ENCODE measurements at places on chromosomes 5 and 9.

- no peak for DNase-seq
Observed at GRCh38 chr5:56480078-56480704, 247.1 kb upstream of the ANKRD55 start.

DNA sequence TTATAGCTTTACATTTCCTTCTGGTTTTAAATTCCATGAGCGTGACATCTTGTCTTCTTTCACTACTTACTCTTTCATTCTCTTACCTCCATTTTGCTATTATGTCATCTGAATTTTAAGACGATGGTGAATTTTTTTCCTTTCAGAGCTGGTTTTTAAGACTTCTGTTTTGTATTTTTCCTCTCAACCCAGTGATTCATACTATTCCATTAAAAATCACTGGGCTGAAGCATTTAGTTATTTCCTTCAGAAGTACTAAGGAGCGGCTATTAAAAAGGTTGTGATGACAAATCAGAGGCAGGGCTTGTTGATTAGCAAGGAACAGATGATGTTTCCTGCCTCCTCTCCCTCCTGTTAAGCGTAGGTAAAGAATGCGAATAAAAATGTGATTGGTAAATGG lies 16.5 kb downstream of the AGXT2 start:
- DNase-seq, result no peak

GRCh38 chr9:68672215-68672614 lies 32.8 kb upstream of the PIP5K1B start:
- DNase-seq, result no peak

DNA sequence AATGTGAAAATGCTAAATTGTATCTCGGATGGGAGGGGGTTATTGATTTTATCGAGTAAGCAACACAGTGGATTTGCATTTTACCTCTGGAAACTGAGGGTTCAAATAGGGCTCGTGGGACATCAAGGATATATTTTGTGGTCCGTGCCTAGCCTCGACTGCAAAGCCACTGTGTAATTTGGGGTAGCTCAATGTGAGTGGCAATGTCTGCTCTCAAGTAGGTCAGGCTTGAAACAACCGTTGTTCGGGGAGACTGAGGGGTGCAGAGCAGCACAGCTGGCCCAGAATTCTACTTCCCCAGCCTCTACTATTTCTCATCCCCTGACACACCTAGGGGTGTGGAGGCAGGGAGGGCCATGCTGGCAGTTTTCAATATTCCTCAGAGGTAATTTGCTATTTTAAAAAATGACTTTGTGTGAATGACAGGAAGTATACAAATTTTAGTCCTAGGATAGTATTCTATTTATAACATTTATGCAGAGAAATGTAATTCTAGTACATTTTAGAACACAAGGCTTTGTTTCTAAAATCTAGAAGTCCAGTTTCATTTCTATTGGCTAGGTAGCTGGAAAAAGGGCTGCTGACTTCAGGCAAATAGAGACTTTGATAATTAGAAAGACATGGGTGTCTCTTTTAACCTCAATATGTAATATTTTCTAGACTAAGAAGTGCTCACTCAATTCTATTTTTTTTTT lies 1.4 kb upstream of the DAB2 start:
- no peak for DNase-seq

GRCh38 chr5:72108202-72109061 lies 1.2 kb downstream of the MAP1B start:
- DNase-seq, result peak; percentile 54

DNA sequence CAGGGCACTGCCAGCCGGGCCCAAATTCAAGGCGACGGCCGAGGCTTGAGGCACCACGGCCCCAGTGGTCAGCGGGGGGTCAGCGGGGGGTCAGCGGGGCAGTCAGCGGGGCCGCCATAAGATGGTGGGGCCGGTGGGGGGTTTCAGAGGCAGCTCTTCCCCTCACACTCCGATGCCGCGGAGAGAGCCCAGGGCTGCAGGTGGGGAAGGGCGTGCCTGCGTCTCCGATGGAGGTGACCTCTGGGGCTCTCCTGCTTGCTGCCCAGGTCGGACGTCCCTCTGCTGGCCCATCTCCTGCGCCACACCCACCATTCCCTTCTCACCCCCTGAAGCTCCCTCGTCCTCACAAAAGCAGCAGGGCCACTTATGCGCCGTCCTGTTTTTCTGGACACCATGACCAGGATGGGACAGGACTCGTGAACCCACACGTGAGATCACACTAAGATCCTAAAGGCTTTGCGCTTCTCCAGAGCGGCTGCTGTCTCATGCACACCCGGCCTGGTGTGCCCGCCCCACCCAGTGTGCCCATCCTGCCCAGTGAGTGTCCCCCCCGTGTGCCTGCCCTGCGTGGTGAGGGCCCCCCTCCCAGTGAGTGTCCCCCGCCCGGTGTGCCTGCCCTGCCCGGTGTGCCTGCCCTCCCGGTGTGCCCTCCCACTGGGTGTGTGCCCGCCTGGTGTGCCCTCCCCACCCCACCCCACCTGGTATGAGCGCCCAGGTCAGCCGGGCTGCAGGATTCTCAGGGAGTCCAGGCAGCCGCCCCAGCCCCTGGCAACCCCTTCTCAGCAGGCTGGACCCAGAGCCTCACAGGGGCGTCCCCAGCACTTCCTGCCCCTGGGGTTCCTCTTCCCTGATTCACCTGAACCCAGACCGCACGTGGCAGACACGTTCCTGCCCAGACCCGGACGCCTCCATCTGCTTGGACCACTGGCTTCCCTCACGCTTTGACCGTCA lies 48.7 kb upstream of the NKD2 start:
- DNase-seq, result no peak

- no peak for DNase-seq
Observed at GRCh38 chr9:21711504-21711903, 90.9 kb upstream of the MTAP start.

DNA sequence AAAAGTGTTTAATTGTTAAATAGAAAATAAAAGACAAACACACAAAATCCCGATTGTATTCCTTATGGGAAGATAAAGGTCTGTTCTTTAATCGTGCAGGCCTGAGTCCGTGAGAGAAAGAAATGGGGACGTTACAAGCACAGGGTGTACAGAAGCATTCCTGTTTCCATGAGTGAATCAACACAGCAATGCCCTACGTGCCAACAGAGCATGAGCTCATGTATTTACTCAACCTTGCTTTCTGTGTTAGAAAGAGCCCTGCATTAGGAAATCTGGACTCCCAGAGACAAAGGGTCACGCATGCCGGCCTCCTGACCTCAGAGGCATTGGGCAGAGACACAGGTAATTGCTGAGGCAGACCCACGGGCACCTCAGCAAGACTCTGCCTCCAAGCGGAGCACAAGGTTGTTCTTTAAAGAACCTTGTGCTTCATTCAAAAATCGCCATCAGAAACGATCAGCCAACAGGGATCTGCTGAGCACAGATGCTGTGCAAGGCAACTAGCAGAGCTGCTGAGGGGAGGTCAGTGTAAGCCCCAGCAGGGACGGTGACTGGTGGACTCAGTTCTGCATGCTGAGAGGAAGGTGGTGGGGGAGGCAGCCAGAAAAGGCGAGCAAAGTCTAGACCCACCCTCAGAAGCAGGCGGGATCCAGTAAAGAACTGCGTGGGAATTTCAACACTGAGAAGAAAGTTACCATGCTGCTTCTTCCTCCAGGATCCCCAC lies 101.0 kb downstream of the TLE1 start:
- DNase-seq, result peak; percentile 56

DNA sequence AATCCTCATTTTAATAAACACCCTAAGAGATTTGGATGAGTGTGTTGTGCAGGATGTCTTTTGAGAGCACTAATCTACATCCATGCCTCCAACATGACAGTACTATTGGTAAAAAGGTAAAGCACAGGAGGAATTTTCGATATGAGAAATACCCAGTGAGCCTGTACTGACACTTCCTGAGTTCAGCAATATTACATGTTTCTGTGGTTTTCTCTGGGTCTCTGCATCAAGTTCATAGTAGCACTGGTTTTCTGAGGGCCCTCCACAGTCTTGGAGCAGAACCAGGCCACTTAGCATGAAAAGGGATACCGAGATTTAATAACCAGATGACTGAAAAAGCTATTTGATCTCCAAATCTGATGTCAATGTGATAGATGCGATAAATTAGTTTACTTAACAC lies 524.1 kb downstream of the TMEM38B start:
- DNase-seq, result no peak

- DNase-seq, result no peak
Observed at GRCh38 chr5:157285310-157286035, 19.6 kb downstream of the CYFIP2 start.

DNA sequence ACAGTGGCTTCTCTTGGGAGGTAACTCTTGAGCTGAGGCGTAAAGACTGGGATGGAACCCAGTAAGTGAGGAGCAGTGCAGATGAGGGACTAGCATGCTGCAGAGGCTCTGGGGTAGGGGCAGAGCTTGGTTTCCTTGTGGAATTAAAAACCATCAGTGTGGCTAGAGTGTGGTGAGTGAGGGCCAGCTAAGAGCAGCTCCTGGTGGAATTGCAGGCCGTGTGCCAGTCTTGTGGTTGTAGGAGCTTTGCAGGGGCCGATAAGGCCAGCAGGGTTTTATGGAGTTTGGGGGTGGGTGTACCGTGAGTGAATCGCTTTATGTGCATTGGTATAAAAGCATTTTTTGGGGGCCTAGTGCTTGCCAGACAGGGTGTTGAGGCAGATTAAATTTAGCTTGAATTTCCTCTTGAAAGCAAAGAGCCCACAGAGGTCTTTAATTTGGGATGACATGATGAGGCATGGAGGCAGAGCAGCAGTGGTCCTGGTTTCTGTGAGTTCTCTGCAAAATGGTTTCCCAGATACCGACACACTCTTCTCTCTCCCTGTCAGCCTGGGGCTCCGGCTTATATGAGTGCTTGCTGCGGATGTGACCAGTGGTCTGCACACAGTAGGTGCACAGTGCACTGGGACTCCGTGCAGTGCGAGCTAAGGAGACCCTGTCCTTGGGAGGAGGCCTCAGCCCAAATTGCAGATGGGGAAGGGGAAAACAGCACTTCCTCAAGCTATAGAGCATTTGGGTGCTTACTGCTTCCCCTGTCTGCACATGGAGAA lies 176.4 kb upstream of the PITX1 start:
- no peak for DNase-seq

DNA sequence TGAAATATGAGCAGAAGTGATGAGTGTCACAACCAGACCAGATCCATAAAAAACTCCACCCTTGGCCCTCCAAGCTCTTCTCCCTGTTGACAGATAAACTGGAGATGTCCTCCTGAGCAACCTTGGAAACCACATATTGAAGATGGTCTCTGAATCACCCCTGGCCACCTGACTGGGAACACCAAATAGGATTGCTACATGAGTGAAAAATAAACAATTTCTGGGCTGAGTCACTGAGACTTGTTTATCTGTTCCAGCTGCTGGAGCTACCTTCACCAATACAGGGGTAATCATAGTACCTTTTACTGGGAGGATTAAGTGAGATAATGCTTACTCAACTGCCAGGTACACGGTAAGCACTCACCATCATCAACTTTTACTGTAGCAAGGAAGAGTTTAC lies 53.3 kb downstream of the PCA3 start:
- no peak for DNase-seq

DNA sequence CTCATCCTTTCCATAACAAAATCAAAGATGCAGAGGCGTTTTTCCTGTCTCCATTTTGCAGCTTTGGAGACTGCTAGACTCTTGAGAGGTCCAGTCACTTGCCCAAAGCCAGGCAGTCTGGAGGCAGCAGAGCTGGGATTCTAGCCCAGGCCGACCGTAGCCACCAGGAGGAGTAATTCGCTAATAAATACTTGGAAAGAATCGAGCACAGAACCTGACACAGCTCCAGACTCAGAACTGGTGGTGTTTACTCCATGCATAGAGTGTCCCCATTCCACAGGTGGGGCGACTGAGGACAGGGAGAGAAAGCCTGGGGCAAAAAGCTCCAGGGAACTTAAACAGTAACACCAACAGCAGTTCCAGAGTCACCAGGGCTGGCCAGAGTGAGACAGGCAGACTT lies 10.7 kb upstream of the CERCAM start:
- no peak for DNase-seq

GRCh38 chr5:8813180-8813579 lies 732.7 kb downstream of the SEMA5A start:
- DNase-seq, result no peak

DNA sequence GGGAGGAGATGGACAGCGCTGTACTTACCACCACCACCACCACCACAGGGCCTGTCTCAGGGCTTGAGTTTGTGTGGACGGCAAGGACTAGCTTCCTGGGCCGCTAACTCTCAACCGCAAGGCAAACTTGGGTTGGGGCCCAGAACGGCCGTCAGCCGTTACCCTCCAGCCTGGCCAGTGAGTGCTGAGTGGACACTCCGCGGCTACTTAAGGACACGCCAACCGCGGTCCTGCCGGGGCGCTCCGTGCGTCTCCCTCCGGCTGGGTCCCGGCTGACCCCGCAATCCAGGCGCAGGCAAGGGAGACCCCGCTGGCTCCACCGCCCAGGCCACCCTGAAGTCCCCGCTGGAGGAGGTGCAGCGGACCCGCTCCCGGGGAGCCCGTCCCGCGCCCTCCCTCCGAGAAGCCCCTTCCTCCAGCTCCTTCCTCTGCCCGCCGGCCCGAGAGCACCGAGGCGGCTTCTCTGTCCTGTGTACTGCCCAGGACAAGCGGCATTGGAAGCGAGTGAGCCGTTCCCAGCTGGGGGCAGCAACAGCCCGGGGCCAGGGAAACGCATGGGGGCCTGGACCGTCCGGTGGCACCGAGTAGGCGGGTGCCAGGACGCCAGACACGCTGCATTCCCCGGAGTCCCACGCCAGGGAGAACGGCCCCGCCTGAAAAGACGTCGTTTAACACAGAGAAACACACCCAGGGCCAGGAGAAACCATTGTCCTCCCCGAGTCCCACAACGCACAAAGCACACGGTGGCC lies 46.6 kb downstream of the HABP4 start:
- no peak for DNase-seq

DNA sequence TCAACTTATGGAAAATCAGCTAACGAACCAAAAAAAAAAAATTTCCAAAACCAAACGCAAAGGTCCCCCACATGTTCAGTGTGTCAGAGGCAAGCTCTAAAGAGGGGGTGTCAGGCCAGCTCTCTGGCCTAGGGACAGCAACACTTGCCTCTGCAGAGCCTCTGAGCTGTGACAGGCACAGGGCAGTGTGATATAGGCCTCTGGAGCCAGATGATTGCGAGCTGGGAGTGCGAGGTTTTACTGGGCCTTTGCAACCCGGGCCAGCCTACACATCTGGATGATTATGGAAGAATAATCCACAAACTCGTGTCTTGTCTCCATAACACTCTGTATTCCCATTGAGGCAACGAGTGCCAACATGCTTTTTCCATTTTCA lies 67.7 kb upstream of the STC2 start:
- no peak for DNase-seq

DNA sequence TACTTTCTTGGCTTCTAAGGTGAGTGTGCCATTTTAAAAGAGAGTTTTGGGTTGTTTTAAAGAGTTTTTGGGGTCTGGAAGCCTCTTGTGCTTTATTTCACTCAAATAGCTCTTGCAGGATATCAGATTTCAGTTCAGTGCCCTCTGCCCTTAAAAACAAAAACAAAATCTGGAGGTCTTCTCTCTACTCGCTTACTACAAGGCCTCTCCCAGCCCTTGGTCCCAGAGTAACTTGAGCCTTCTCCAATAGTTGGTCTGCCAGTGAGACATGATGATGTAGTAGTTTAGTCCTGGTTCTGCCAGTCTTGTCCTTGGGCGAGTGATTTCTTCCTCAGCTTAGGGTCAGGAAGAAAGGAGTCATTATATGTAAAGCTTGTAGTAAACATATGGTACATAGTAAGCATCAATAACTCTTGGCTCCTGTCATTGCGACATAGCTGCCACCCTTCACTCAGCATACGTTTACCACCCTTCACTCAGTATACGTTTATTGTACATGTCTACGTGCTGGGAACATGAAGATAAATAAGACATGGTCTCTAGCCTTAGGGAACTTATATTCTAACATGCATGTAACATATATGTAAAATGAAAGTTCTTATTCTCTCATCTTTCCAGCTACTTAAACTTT lies 147.6 kb downstream of the MAN2A1 start:
- DNase-seq, result no peak

- DNase-seq, result no peak
Observed at GRCh38 chr9:89642789-89643188, 38.0 kb downstream of the GADD45G start.
